ENCODE measurements at places on chromosomes 7 and 10. TPM values are rescaled to one million over a fixed set of nuclear protein-coding genes. Genes with fewer than 3 reads are reported as not detected.

RPEL1 gene
- not detected for total RNA-seq

GRCh38 chr10:4183761-4184261 is 398.8 kb upstream of the KLF6 start:
- DNase-seq, result no peak

- DNase-seq, result no peak
Measured at GRCh38 chr7:106345421-106346166, 60.8 kb upstream of the NAMPT start.

DNA sequence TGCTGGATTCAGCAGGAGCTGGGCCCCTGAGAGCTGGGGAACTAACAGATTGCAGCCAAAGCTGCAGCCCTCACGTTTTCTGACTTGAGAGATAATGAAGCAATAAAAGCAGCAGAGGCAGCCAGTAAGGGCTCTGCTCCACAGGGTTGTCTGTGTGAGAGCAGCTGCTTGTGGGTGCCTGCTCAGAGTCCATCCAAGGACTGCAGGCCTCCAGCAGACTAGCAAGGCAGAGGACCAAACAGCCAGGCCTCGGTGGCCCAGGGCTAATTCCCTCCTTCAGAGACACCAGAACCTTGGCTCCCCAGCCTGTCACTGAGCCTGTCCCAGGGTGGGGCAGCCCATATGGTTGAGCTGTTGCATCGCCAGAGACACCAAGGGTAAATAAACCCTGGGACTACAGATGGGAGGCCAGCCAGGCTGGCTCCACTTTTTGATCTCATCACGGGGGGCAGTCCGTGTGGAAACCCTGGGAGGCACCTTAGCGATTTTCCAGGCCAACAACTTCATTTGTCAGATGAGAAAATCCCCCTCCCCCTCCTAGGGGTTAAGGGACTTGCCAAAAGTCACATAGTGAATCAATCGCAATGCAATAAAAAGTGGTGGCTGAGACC is 229.2 kb downstream of the WDR11 start:
- DNase-seq, result no peak

GRCh38 chr10:31153692-31154091 is 122.0 kb upstream of the ZNF438 start:
- no peak for DNase-seq

DNA sequence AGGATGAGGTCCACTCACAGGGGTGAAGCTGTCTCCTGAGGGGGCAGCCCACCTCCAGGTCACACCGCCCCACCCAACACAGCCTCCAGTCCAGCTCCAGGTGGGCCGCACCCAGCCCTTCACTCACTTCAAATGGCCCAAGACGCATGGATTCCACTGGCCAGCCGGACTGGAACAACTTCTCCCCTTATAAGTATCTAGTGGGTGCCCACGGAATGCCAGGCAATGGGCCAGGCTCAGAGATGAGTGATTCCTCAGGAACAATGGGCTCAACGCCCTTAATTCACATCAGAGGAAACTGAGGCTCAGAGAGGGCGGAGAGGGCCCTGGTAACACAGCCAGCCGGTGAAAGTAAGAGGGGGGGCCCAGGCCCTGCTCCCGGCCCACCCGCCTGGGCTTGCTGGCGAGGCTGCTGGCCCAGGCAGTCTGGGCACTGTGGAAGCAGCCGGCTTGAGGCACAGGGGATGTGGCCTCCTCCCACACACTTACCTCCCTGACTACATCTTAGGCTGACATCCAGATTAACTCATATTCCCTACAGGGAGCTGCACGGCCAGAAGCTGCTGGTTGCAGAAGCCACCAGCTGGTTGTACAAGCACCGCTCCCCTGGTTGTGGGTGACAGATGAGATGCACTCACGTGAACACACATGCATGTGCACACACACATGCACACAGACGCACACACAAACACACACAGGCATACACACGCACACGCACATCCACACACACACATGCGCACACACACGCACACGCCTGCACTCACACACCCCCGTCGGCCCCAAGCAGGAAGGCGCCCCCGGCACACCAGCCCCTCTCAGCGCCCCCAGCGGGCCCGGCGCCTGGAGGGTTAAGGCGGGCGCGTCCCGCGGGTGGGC is 1.0 kb upstream of the FAM20C start:
- DNase-seq, result peak; percentile 65

GRCh38 chr7:157609516-157609915 is 272.7 kb downstream of the DNAJB6 start:
- DNase-seq, result no peak

GRCh38 chr10:89710753-89711152 is 9.4 kb downstream of the KIF20B start:
- no peak for DNase-seq

- DNase-seq, result no peak
Measured at GRCh38 chr10:29671968-29672367, 37.2 kb upstream of the SVIL start.

DNA sequence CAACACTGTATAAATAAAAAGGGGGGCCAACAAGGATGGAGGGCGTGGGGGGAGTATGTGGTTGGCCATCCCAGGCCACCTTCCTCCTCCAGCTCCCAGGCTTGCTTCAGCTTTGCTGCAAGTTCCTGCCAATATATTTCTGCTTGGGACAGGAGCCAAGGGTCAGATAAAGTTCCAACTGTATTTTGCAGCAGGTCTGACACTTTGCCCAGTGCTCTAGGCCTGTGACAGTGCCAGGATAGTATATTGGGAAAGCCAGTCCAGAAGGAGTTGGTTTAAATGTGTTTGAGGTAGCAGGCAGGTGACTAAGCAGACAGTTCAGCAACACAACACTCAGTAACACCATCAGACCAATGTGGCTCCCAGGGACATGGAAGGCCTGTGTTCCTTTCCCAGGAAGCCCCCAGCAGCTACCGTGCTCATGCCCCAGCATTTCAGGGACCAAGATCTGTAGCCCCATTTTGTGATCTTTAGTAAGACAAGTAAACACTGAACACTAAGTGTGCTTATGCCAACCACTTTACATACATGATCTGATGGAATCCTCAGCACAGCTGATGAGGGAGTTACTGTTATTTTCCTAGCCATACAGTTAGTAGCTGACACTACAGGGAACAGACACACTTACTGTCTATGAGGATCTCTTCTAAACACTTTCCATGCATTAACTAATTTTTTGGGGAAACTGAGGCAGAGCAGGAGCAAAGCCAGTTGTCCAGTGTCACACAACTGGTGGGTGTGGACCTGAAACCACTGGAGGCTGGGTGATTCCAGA is 38.9 kb downstream of the DNAJB12 start:
- DNase-seq, result peak; percentile 68

- DNase-seq, result peak; percentile 85
Measured at GRCh38 chr10:5977471-5978229, at the start of gene IL15RA. Gene IL15RA (minus strand): TSS chr10:5977543. CDS start chr10:5977492, 51 bp downstream.

GRCh38 chr7:80935991-80936780 is 17.3 kb upstream of the SEMA3C start:
- DNase-seq, result no peak

GRCh38 chr10:30529373-30529998 is 95.5 kb downstream of the MAP3K8 start:
- DNase-seq, result peak; percentile 63

DNA sequence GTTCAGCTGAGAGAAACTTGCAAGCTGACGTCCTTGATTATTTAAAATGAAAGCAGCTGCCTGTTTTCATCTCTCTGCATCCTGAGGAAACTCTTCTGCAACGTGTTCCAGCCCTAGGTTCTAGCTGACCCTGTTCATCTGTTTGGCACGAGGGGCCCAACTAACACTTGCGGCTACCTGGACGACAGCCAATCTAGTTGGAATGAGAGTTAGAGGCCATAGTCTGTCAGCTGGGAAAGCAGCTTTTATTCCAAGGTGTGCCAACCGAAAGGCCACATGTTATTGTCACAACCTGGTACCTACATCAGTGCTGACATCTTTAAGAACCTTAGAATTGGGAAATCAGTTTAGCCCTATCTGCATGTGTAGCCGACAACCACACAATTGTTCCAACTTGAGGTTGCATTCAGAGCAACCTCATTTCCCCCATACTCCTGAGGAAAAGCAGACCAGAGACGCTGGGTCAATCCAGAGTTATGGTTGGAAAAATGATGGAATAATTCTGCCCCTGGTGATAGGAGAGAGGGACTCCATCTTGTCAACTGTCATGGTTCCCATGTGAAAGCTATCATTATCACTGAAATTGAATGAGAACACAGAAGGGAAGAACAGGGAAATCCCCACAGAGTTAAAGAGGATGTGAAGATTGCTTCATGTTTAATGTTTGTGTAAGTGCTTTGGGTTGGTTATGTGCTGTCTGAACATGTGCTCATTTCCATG is 121.6 kb downstream of the EGFR start:
- peak; percentile 65 for DNase-seq

- no peak for DNase-seq
Measured at GRCh38 chr10:93515071-93516005, 18.9 kb downstream of the CEP55 start.

DNA sequence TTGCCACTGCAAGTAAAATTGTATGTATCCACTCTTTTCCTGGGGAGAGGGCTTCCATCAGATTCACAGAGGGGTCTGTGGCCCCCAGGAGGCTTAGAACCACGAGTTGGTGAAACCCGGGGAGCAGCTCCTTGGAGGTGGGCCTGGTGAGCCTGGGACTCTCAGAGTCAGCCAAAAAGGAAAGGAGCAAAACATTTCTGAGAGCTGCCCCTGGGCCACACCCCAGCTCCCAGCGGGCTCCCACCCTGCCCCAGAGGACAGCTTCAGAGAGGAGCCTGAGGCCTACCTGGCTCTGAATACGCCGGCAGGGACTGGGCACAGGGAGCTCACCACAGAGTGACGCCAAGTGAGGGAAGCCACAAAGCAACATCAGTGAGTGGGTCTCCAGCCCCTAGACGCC is 56.9 kb downstream of the SH3PXD2A start:
- DNase-seq, result no peak

GRCh38 chr10:24343686-24344085 is 134.7 kb downstream of the KIAA1217 start:
- no peak for DNase-seq

DNA sequence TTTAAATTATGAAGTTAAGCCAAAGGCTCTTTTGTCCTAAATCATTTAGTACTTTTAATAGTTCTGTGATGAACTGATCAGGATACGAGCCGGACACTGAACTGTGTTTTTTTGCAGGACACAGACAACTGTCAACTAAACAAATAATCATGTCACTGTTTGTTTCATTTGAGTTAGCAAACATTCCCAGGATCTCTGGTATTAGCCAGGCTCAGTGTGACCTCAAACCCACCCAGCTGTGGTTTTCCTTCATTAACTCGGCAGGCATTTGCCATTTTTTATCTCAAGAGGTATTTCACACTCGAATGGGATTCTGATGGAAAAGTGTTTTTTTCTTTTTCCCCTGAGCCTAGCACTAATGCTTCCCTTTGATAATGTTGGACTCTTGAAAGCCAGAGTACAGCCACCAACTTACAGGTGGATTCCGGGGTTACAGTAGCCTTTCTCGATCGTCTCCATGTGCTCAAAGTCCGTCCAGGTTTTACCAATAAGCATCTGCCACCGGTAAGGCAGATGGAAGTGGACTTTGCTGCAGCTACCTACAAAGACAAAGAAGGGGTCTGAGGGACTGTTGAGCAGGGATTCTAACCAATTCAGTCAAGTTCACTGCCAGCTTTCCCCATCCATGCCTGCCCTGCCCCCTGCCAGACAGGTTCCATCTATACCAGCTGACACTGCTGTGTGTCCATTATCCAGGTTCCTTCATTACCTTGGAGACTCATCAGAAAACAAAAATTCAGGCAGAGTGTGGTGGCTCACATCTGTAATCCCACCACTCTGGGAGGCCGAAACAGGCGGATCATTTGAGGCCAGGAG is 33.4 kb downstream of the ZC3HAV1 start:
- no peak for DNase-seq

DNA sequence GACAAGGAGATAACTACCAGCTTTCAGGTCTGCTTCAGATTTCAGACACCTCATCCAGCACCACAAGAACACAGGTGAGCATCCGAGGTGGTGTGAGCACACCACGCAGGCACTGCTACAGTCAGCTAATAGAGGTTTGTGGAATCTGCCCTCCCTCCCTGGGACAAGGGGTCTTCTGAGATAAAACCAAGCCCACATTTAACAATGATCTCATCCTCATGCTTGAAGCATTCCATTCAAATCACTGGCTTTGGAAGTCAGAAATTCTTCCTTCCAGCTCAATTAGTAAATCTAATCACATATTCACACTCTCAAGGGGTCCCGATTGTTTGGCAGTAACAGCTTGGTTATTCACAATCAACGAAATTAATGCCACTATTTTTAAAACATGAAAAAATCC is 331.4 kb downstream of the ELMO1 start:
- DNase-seq, result no peak

- no peak for DNase-seq
Measured at GRCh38 chr7:144725070-144725469, 110.8 kb downstream of the TPK1 start.

Measured in left cardiac atrium (tissue), 4 donors.